ENCODE measurements at places on chromosomes 2 and 18.

DNA sequence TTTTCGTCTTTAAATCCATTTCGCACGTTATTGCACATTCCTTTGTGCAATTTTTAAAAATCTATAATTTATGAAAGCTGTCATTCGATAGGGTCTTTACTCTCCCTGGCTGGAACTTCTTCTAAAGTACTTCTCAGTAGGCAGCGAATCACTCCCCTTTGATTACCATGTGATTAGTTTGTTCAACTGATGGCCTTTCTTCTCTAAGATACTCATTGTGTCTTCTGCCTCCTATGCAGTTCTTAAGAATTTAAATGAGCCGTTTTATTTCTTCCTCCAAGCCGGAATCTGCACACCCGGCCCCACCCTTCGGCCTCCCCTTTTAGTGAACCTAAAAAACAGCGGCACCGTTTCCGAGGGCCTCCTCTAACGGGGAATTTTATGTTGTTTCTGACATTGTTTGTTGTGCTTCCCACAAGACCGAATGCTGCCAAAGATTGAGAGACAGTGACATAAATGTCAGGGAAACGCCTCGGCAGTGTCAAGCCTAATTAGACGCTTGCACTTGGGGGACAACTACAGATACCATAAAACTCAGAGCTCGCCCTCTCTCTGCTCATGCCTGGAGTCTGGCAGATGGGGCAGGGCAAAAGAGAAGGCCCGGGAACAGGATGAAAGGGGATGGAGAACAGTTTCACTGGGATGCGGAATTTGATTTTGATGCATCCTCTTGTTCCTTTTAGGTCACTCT lies 255.3 kb downstream of the BCL11A start:
- DNase-seq, result no peak

DNA sequence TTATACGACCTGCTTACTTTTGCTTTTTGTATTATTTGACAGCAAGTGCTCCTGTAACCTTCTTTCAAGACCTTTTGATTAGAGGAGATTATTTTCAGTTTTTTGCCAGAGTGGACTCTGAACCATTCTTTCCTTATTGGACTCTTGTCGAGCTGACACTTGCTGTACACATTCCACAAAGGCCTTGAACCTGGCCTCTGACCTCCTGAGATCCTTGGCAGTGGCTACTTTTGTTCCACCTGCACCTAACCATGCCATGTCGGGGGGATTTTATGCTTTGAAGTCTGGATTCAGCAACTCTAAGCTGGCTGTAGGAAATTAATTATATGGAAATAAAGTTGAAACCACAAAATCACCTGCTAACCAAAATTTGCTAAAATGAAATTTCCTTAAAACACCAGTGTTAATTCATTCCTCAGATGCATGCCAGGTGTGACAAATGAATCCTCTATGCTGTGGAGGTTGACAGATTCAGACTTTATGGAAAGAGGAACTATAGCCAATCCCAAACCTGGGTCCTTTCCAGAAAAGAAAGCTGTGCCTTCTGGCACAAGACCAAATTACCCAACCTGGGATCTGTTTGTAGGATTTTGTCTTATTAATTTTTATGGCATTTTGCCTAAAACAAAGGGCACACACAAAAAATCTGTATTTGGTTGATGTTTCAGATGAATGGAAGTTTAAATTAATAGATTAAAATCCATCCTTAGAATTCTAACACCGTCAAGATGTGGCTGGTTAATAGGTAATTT lies 110.4 kb downstream of the CDC42EP3 start:
- no peak for DNase-seq

GRCh38 chr2:136065384-136065783 lies 52.6 kb downstream of the CXCR4 start:
- DNase-seq, result no peak

DNA sequence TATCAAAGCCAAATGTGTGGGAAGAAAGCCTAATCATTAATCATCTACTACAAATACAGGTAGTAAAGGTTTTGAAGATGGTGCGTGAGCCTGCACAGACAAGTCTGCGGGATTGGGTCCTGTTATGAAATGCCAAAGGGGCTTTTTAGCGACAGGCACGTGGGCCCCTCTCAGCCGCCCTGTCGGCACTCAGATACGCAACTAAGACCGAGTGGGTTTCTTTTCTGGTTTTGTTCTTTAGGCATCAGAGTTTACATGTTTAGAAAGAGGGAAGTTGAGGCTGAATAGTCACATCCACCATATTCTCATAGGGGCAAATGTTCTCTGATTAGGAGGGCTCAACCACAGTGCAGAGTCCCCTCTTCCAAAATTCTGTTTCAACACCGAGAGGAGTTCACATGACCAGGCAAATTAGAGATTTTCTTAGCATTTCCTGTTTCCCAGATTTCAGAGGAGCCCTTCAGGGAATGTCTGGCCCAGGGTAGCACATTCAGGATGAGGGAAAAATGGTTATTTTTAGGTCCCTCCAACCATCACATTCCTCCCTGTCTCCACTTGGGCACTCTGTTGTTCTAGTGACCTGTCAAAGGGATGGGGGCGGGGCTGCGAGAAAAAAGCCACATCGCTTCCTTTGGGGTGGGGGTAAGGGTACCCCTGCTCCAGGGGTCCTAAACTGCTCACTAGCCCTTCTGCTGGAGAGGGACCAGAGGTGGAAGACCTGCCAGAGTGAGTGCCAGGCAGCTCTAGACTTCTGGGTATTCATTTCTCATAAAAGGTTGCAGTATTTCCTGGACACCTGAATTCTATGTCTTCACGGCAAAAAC lies 159.2 kb downstream of the BCL2 start:
- no peak for DNase-seq

DNA sequence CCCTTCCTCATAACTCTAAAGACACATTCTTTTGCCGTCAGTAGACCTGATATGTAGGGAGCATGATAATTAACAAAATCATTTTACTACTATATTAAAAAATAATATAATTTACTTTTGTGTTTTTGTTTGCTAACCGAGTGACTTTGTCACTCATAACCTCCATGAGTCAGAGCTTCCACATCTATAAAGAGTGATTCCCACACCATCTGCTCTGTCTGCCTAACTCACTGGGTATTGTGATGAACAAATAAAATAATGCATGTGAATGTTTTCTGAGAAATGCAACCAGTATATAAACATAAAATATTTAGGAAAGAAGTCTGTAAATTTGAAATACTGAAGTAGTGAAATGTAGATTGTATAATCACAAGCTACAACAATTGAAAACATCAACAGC lies 123.4 kb upstream of the DSEL start:
- no peak for DNase-seq

GRCh38 chr2:70991742-70992141 lies 2.9 kb downstream of the TEX261 start:
- DNase-seq, result no peak

GRCh38 chr2:160087854-160088745 lies 25.7 kb upstream of the PLA2R1 start:
- DNase-seq, result no peak

- DNase-seq, result no peak
Measured at GRCh38 chr2:218074031-218074430, 5.0 kb downstream of the RUFY4 start.

DNA sequence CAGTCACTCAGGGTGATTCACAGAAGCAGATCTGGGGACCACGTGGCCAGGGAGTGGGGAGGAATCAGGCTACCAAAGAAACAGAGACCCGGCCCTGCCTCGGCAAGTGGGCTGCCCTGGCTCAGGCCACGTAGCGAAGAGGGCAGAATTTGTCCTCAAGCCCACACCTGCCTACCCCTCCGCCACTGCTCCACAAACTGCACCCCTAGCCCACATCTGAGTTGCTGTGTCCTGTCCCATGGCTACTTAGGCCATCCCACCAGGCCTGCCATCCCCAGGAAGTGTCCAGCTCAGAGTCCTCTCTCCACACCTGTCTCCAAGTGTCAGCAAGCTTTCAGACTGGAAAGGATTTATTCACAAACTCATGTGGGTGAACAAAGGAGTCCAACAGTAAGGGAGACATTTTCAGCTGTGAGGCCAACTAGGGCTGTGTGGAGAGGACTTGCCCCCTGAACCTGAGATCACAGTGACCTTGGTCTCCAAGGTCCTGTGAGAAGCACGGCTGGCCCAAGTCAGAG lies 31.7 kb upstream of the ASPRV1 start:
- no peak for DNase-seq

DNA sequence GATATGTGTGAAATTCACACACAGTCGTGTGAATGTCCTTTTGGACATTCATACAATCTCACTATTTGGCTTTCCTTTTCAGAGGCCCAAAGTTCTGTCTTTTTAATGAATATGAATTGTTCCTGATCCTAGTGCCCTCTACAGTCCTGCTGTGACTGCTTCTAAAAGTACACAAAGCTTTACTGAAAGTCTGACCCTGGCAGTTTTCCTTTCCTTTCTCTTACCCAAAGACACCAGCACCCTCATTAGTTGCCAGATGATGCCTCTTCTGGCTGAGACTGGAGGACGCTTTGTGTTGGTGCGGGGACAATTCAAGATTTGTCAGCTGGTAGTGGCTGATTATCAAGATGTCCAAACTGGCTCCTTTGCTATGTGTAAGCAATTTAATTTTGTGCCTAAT lies 81.8 kb upstream of the CDCA7 start:
- DNase-seq, result no peak

GRCh38 chr2:230921806-230922595 lies 3.0 kb downstream of the GPR55 start:
- no peak for DNase-seq

DNA sequence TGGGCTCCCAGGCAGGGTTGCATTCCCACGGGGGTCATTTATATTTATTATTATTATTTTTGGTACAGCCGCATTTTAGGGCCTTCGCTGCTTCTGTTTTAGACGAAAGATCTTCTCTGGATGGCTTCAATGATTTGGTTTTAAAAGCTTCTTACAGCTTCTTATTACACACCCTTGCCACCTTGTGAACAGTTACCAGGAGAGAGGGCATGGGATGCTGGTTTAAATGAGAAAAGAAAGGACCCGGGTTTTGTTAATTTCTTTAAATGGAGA lies 1.7 kb downstream of the SH3RF3 start:
- no peak for DNase-seq

DNA sequence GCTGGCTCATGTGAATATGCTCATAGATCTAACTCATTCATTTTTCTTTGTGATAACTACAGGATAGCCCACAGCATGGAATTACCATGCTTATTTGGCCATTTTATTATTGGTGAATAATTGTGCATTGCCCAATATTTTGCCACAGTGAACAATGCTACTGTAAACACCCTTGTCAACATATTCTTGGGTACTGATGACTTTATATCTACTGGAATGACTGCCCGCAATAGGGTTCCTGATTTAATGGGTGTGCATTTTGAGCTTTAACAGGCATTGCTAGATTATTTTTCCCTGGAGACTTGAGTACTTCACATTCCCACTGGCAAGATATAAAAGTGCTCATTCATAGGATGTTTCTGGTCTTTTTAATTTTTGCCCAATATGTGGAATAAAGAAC lies 42.7 kb upstream of the EVA1A start:
- DNase-seq, result no peak

- DNase-seq, result no peak
Measured at GRCh38 chr2:151482171-151482725, 72.5 kb downstream of the RIF1 start.

- no peak for DNase-seq
Measured at GRCh38 chr2:2326068-2327040, 4.7 kb downstream of the MYT1L start.

DNA sequence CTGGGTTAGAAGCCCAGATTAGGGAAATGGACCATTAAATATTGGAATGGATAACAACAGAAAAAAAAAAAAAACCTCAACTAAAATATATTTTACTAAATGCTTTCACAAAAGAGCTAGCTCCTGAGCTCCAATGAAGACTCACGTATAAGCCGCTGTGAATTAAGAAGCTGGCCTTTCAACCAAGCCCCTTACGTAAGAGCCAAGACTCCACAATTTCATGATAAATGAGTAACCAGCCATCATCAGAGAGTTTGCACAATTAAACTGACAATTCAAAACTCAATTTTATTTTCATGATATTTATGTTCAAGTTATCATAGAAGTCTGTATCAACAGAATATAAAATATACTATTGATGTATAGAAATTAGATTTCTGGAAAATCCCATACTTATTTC lies 70.7 kb upstream of the HNRNPA3 start:
- no peak for DNase-seq

DNA sequence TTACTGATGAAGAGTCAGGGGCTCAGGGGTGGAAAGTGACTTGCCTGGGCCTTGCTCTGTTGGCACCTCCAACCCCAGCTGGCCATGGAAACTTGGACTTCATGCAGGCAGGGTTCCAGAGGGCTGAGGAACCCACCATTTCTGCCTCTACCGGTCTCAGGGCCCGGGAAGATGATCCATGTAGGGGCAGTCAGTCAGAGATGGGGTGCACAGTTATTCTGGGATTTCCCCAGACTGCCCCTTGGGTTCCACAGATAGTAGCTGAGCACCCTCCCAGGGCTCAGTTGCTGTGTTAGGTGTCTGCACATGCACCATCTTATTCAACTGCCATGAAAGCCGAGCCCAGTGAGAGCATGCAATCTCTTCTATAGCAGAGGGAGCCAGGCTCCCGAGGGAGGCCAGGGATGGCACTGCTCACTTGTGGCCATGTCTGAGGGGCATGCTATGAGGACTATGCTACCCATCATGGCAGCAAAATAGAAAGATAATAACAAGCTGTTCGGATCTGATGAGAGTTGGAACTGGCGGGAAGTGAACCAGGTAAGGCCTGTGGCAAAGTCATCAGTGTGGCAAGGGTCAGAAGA lies 37.3 kb downstream of the RHOB start:
- no peak for DNase-seq

GRCh38 chr18:39058386-39059000 lies 1492.9 kb upstream of the CELF4 start:
- DNase-seq, result no peak

DNA sequence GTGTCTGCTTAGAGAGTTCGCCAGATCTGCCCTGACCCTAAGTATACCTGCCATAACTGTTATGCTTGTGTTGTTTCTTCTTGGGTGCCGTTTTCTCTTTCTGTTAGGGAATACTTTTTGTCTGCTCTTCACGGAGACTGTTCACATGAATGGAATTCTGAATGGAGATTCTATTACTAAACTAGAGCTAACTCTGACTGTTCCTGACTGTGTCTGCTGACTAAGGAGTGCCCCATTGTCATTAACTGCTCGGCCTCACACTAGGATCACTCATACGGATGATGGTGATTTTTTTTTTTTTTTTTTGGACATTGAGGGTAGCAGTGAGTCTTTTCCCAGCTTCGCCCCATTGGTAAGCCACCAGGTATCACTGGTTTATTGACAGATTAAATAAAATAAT lies 104.8 kb upstream of the SLC8A1 start:
- no peak for DNase-seq

Measured in T-helper 2 cell treated with Interferon-gamma antibody and Interleukin-4, amounts not matched to agents 5 μg/mL and 100 μg/mL, for 36 hours (primary cell).